ENCODE measurements at places on chromosomes 3 and 15.

DNA sequence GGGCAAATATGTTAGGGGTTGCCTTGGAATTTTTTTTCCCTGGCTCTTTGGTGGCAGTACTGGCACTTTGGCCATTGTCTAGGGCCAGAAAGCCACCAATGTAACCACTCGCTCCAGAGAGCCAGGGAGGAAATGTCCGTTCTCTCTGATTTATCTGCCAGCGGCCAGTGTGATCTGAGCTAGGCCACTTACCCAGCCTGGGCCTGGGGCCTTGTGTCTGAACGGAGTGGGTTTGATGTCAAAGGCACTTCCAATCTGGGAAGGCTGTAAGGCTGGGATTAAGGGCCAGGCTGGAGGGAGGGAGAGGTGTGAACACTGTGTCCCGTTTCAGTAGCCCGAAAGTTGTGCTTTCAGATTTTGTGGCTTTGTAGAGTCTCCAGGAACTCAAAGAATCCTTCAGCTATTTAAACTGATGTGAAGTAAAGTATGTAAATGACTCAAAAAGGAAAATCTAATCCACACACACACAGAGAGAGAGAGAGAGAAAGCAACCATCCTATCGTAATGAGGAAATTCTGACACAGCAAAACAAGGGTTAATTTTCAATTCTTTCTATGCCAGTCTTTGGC is 271.0 kb downstream of the PDZRN3 start:
- no peak for DNase-seq

DNA sequence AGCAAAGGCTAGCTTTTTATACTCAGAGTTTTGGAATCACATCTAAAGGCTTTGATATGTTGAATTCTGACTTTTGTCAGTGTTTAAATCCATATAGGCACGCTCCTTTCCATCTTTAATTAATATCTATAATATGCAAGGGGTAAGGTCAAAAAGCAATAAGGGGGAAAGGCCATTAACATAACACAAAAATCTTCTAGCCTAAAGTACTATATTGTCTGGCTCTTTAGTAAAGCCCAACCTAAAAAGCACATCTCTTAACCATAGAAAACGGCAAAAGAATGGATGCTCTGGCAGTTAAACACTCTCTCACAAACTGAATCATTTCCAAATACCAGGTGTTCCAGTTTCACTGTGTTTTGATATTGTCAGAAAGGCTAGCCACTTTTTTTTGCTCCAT is 76.4 kb downstream of the EFL1 start:
- no peak for DNase-seq

GRCh38 chr3:189563853-189564563 is 67.2 kb upstream of the TP63 start:
- DNase-seq: peak; percentile 90

GRCh38 chr3:125431912-125432790 is 57.0 kb upstream of the ZNF148 start:
- DNase-seq: no peak

DNA sequence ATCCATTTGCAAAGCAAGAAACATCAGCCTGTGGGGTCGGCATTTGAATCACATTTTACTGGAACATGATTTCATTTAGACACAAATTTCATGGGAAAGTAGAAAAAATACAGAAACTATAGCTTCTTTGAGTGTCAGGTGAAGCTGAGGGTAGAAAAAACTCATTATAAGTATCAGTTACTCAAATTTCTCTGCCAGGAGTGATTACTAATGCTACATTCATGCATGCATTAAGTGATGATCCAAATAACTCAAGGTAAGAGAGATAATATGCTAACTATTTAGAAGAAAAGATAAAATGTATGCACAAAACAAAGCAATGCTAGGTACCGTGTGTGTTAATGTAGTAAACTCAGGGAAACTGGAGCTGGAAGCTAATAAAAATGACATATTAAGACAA is 406.0 kb downstream of the GAP43 start:
- no peak for DNase-seq

GRCh38 chr15:95432878-95433405 is 897.6 kb upstream of the NR2F2 start:
- no peak for DNase-seq

DNA sequence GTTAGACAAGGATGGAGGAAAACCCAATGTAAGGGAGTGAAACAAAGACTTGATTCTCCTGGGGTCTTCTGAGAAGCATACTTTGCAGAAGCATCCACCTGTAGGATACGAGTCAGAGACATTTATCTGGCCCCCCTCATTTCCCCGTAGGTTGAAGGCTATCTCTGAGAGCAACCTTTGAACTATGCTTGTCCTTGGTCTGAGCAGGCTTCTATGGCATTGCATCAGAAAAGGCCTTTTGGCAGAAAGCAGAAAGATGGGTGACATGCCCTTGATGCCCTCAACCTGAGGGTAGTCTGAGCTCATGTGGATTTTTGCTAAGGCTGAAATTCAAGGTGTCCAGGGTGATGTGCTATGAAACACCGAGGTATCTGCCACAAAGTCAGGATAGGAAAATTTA is 131.6 kb upstream of the SGO1 start:
- DNase-seq: no peak

DNA sequence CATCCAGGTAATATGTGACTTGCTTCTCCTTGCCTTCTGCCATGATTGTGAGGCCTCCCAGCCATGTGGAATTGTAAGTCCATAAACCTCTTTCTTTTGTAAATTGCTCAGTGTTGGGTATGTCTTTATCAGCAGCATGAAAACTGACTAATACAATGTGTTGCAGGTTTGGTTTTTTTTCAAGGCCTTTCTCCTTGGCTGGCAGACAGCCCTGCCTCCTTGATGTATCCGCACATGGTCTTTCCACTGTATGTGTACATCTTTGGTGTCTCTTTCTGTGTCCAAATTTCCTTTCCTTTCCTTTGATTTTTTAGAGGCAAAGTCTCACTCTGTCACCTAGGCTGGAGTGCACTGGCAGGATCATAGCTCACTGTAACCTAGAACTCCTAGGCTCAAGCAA is 260.1 kb downstream of the TUSC7 start:
- DNase-seq: no peak
